Activated CD8-positive, alpha-beta memory T cell treated with anti-CD3 and anti-CD28 coated beads, Interleukin-2, amount 10 ng/mL, durations not matched to agents 7 days and 5 days (primary cell): ENCODE measurements at places on chromosomes 4 and X.

- no peak for DNase-seq
These were observed 108.3 kb downstream of the SHROOM3 start for GRCh38 chr4:76543378-76543777.

DNA sequence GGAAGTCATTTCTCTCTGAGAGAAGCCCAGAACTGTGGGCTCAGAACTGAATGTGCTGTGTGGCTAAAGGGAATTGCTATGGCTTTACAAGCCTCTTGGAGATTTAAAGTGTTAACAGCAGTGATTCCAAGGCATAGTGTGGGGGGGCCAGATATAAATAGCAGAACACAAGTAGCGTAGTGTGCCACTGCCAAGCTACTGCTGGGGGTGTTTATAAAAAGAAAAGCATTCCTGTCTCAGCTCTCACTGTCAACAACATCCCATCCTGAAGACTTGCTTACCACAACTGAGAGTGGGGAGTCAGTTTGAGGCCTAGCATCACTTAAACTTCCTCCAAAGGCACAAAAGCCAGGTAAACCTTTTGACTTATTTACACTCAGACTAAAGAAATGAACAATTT, at the start of gene ART3:
TSS of gene ART3 (plus strand) at position 242 of the 400 bp plus-strand sequence. CDS start 1,181 bp downstream, outside the sequence.
- DNase-seq: no peak

DNA sequence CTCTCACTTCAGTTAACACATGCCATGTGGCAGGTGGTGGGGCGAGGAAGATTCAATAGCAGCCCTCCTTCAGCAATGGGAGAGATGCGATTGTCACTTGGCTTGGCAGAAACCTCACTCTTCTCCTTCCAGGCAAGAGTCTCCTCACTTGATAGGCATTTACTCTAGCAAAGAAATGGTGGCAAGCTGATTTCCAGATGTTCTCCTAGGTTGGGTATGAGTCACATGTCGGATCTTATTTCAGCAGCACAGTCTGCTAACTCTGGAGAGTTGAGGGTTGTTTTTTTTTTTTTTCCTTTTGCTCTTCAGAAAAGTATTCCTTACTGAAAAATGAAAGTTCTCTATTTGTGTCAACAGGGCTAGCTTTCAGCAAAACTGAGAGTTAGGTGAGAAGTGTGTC, 119.5 kb upstream of the CHRDL1 start:
- DNase-seq: no peak

DNA sequence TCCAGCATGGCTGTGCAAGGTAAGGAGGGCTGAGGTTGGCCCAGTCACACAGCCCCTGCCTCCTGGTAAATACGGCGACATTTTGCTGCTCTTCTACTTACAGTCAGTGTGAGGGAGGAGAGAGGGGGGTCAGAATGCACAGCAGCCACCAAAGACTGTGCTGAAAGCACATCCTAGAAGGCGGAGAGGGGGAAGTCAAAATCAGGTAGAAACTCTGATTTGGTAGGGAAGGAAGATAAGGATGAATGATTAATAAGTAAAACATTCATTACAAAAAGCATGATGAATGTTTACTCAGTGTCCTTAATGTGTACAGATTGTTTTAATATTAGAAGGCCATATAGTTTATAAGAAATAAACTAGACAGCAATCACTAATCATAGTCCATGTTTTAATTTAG, 57.5 kb downstream of the ADD1 start:
- no peak for DNase-seq

DNA sequence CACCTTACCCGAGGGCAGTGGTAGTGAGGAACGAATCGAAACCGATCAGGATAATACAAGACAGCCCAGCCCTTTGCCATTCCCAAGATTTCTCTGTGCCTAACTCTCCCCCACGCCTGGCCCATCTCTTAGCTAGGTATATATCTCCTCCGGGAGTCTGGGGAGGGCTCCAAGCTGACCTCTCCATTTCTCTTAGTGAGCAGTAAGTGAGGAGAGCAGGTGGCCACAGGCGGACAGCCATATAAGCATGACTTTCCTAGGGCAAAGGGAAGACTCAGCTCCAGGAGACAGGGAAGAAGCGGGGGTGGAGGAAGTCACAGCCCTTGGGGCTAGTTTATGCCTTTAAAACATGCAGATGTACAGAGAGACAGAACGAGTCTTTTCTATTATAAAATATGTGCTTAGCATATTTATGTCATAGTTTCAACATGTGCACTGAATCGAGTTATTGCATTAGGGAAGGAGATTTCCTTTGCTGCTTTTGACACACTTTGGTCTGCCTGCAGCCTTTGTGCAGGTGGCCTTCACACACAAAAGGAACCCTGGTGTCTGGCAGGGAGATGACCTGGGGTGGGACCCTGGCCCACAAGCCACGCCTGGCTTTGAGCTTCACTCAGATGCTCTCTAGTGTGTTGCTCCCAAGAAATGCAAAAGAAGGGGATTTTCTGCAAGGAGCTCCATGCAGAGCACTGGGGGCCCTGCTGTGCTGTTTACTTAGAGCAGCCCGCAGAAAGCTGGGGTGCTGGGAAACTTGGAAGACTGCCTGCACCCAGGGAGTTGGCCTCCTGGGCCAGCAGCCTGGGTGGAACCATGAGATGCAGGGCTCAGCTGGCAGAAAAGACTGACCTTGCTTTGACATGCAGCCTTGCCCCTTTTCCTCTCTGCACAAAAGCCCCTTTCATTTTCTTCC, 613.3 kb downstream of the BCOR start:
- no peak for DNase-seq

GRCh38 chrX:15087747-15088146, 182.1 kb downstream of the ASB9 start:
- DNase-seq: no peak

DNA sequence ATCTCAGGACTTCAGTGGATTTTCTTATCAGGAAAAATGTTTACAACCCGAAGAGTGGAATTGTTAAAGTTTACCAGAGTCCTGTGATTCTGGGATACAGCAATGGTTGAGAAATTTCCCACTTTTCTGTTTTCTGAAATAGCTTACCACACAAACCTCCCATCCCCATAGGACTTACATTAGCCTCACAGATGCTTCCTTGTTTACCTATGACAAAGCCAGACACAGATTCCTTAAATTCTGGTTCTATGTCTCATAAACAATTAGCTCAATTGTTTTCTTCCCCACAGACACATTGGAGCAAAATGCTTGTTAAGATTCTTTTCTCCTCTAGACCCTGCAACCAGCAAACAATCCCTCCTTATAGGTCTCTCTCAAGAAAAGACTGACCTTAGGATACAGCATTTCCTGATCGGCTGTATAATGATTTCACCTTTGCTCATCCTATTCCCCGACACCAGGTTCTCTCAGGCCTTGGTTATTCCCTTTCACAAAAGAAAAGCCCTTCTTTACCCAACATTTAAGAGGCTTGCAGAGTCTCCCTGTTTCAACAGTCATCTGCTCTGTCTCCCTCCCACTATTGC, 886.2 kb downstream of the ARAP2 start:
- no peak for DNase-seq
